Naive thymus-derived CD4-positive, alpha-beta T cell (primary cell): ENCODE measurements at places on chromosomes 5 and 9. TPM values are rescaled to one million over a fixed set of nuclear protein-coding genes. Genes with fewer than 3 reads are reported as not detected.

SLC6A3 gene
- not detected for total RNA-seq

GRCh38 chr9:81370650-81371049 is 318.7 kb downstream of the TLE1 start:
- H3K36me3 ChIP-seq: no peaks in the 10 kb centered on the region
- no peaks in the 10 kb centered on the region for H3K27me3 ChIP-seq
- H3K4me1 ChIP-seq: no peaks in the 10 kb centered on the region

DNA sequence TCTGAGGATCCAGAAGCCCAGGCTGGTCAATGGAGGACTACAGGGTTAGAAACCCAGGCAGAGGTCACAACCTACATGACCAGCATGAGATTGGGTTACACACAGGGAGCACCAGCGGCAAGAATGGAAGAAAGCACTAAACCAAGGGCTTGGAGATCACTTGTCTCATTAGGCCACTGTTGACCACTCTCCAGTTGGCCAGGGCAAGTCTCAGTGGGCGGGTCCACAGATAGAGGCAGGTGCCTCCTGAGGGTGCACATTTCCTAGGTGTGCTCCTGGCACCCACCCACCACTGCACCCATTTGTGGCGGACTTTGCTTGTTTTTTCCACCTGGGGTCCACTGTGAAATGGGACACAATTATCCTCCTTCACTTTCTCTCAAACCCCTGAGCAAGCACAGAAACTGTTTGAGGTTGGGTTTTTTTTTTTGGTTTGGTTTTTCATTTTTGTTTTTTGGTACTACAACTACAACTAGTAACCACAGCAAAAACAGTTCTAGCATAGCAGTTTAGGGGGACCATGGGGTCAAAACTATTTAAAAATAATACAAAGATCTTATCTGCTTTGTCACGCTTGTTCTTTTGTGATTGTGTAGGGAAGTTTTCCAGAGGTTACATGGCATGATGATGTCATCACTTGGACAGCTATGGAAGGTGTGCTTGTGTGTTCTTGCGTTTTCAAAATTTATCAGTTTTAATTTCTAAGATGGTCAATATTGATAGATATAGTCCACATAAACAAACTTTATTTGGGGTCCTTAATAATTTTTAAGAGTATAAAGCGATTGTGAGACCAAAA is 6.1 kb downstream of the NPR2 start:
- no peaks in the 10 kb centered on the region for H3K36me3 ChIP-seq
- H3K27me3 ChIP-seq: no peaks in the 10 kb centered on the region
- no peaks in the 10 kb centered on the region for H3K4me1 ChIP-seq
- H3K4me3 ChIP-seq: no peak overlapping the region
- no peak overlapping the region for H3K27ac ChIP-seq
- DNase-seq: no peak

DNA sequence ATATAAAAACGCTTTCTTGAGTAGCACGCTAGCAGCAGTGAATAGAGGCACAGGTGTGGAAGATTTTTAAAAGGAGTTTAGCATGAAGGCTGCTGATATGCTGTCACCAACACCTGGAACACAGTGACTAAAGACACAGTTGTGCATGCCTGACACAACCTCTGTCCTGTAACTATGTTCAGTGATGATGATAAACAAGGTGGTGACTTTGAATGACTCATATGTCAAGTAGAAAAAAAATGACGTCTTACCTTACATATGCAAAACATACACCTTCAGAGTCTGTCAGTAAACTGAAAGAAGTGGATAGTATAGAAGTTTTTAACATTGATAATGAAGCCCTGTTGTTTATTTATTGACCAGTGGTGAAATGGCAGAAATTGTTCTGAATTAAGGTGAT is 66.2 kb upstream of the ADCY2 start:
- no peaks in the 10 kb centered on the region for H3K36me3 ChIP-seq
- no peaks in the 10 kb centered on the region for H3K27me3 ChIP-seq
- no peaks in the 10 kb centered on the region for H3K4me1 ChIP-seq
- H3K27ac ChIP-seq: no peak overlapping the region
- H3K4me3 ChIP-seq: no peak overlapping the region

- no peaks in the 10 kb centered on the region for H3K4me1 ChIP-seq
- H3K36me3 ChIP-seq: no peaks in the 10 kb centered on the region
- peak; percentile 43 for DNase-seq
- H3K4me3 ChIP-seq: no peak overlapping the region
- no peak overlapping the region for H3K27ac ChIP-seq
Measured at GRCh38 chr5:112848116-112848811, 12.8 kb upstream of the SRP19 start.

DNA sequence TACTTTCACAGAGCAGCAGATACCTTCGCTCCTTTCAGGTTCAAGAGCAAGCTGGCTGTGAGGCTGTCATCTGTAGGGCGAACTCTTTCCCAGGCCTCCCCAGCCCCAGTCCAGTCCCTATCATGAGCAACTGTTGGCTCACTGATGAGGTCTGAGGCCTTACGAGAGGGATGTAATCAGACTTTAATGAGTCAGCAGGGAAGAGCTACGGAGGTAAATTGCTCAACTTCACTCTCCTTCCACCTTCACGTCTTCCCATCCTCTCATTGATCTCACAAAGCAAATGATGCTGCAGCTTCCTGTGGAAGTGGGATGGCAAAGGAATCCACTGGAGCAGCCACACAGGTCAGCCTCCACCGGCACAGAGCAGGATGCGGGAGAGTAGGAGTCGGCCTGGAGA is 130.7 kb upstream of the TBCA start:
- H3K4me1 ChIP-seq: no peaks in the 10 kb centered on the region
- no peak for DNase-seq
- no peak overlapping the region for H3K4me3 ChIP-seq
- no peaks in the 10 kb centered on the region for H3K27me3 ChIP-seq
- no peaks in the 10 kb centered on the region for H3K36me3 ChIP-seq
